Stimulated activated naive CD8-positive, alpha-beta T cell treated with anti-CD3 and anti-CD28 coated beads, Interleukin-15, Interleukin-2, amounts not matched to agents 100 U/mL and 50 U/mL, for 24 hours (primary cell): ENCODE measurements at places on chromosomes 12 and 14.

- DNase-seq: no peak
Measured at GRCh38 chr14:99534333-99534732, 53.1 kb downstream of the CCNK start.

DNA sequence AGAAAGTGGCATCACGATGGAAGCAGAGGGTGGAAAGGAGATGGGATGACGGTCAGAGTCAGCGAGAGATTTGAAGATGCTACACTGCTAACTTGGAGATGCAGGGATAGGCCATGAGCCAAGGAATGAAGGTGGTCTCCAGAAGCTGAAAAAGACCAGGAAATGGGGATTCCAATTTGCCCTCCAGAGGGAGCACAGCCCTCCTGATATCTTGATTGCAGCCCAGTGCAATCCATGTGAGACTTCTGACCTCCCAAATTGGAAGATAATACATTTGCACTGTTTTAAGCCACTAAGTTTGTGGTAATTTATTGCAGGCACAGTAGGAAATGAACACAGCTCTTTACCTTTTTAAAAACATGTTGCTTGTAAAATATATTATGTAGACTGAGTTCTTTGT lies 549.5 kb downstream of the VRK1 start:
- DNase-seq: no peak

DNA sequence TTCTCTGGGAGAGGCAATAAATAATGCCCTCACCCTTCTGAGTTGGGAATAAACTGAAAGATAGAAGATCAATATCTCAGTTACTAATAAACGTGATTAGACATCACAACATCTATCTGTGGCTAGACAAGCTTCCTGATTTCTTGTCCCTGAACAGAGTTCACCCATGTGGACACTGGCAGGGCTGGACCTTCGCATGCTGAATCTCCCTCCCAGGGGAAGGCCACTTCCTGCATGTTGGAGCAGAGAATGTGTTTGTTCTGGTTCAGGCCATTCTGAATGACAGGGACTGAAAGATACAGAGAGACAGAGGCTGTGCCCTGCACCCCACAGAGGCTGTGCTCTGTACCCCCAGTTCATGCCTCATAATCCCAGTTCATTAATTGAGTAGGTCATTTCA lies 132.6 kb downstream of the SLC38A1 start:
- no peak for DNase-seq

DNA sequence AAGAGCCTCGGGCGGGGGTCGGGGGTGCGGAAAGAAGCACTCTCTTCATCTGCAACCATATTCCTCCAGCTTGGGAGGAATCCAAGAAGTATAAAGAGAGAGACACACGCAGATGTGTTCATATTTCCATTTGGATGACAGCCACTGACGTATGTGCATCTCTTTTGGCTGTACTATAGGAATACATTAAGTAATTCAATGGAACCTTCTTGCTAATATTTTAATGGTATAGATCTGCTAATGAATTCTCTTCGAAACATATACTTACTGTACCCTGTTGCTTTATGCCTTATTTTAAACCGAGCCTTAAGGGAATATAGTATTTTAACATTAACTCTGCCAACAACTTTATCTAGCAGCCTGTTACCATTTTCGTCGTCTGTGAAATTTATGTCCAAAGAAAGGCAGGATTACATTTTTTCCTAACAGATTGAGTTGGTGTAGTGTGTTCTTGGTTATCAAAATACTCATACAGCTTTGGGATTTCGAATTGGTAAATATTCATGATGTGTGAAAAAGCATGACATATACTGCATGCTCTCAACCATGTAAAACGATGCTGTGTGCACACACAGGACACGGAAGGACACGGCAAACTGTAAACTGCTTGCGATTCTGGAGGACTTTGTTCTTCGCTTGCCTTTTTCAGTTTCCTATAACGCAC lies 84.5 kb downstream of the CCDC88C start:
- no peak for DNase-seq

DNA sequence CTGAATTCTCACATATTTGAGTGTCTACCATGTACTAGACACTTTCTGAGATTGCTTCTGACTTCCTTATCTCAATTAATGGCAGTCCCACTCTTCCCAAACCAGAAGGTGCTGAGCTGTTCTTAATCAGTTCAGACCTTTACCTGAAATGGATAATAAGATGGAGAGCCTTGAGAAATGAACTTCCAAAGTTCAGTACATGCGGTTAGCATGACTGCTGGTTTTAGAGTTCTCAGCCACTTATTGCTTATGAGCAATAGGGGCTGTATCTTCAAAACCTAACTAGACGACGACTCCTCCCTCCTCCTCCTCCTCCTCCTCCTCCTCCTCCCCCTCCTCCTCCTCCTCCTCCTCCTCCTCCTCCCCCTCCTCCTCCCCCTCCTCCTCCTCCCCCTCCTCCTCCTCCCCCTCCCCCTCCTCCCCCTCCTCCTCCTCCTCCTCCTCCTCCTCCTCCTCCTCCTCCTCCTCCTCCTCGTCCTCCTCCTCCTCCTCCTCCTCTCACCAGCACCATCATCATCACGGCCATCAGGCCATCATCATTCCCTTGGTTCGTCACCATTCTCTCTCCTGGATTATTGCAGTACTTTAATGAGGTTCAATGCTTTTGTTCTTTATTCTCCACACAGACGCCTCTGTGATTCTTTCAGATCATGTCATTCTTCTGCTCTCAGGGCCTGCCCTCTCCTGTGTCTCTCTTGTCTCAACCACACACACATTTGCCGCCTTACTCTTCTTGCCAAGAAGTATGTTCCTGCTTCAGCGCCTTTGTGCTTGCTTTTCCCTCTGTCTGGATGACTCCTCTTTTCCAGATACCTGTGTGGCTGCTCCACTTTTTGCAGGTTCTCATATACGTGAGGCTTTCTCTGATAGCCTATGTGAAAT lies 2.7 kb downstream of the PCNX1 start:
- no peak for DNase-seq

GRCh38 chr12:95633049-95633731 lies 81.9 kb upstream of the USP44 start:
- DNase-seq: no peak

DNA sequence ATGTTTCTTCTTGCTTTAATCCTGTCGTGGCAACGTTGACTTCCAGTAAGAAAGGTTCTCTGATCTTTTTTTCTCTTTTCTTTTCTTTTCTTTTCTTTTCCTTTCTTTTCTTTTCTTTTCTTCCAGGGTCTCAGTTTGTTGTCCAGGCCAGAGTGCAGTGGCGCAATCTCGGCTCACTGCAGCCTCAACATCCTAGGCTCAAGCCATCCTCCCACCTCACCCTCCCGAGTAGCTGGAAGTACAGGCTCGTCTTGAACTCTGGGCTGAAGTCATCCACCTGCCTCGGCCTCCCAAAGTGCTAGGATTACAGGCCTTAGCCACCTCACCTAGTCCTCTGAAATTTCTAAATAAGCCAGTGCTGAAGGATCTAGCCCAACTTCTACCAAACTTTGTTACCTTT lies 1.3 kb upstream of the MAP3K9 start:
- DNase-seq: no peak

GRCh38 chr14:87179936-87180335 lies 813.0 kb downstream of the GALC start:
- DNase-seq: no peak

- no peak for DNase-seq
Measured at GRCh38 chr12:46970636-46971035, 108.8 kb upstream of the PCED1B start.

- DNase-seq: no peak
Measured at GRCh38 chr14:34843011-34843554, 32.1 kb downstream of the BAZ1A start.

- DNase-seq: no peak
Measured at GRCh38 chr12:15937902-15938301, 26.8 kb downstream of the DERA start.

- no peak for DNase-seq
Measured at GRCh38 chr14:92633274-92633616, 115.2 kb downstream of the LGMN start.

DNA sequence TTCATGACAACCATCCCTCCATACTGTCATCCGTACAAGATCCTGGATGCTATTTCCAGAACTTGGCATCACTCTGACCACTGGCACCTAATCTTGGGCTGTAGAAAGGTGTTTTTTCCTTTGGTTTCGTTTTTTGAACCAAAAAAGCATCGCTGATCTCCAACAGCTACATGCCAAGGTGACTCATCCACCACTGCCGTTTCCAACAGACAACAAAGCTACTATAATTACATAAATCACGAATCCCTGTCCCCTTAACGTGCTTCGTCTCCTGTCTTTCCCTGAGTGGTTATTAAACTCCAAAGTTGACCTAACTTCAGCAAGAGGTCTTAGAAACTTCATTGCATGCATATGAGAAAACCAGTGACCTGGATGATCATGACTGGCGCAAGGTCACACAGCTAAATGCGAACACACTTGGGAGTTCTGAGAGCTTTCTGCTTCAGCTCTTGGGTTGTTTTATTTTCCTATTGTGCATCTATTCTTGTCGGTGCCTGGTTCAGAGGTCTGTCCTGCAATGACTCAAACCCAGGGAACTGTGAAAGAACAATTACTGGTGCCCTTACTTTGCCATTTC lies 99.9 kb downstream of the PPM1H start:
- no peak for DNase-seq

GRCh38 chr14:35378425-35379233 lies 25.9 kb downstream of the NFKBIA start:
- DNase-seq: no peak

DNA sequence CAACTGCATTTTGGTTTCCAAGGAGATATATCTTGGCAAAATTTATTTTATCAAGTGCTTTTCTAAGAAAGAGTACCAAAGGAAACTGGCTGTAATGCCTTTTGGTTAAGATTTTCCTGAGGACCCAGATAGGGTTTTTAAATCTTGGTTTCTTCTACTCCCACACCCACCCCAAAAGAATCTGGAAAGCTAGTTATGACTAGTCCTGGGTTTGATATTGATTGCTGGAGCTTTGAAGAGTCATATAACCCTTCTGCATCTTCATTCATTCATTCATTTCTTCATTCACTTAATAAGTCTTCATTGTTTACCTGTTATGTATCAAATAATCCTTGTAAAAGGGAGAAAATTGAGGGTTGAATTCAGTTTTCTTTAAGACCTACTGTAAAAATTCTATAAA lies 425.2 kb downstream of the PCNX1 start:
- no peak for DNase-seq

GRCh38 chr14:74262076-74262475 lies 22.8 kb downstream of the VSX2 start:
- DNase-seq: no peak

DNA sequence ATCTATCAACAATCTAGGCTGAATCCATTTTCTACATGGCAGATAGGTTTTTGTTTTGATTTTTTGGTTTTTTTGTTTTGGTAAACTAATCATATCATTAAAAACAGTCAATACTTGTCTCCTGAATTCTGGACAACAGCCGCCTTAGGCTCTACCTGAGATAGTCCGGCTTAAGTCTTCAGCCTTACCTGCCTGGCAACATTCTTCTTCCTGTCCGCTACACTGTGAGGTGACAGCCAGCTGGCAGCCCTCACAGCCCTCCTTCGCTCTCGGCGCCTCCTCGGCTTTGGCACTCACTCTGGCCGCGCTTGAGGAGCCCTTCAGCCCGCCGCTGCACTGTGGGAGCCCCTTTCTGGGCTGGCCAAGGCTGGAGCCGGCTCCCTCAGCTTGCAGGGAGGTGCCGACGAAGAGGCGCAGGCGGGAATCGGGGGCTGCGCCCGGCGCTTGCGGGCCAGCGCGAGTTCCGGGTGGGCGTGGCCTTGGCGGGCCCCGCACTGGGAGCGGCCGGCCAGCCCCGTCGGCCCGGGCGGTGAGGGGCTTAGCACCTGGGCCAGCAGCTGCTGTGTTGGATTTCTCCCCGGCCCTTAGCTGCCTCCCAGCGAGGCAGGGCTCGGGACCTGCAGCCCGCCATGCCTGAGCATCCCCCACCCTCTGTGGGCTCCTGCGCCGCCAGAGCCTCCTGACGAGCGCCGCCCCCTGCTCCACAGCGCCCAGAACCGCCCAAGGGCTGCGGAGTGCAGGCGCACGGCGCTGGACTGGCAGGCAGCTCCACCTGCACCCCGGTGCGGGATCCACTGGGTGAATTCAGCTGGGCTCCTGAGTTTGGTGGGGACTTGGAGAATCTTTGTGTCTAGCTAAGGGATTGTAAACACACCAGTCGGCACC lies 49.0 kb downstream of the MDGA2 start:
- DNase-seq: no peak

DNA sequence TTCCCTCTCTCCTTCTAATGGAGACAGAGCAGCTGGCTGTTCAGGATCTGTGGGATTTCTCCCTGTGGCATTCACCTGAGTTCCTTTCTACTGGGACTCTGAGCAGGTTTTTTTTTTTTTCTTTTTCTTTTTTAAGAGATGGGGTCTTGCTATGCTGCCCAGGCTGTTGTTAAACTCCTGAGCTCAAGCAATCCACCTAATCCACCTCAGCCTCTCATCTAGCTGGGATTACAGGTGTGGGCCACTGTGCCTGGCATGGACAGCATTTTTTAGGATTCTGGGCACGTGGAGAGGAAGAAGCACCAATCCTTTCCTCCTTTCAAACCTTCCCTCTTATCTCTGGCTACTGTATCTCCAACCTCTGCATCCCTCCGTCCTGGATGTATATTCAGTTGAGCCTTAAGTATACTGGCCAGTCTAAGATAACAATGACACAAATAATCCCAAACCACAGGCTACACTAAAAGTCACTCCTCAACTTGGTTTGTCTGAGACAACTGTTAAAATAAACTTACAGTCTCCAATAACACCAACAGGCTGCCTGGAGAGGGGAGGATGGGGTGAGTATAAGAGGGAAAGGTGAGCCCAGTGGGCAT lies 16.4 kb upstream of the CELA1 start:
- DNase-seq: no peak

GRCh38 chr14:31543969-31544799 lies 17.0 kb upstream of the NUBPL start:
- DNase-seq: no peak

- DNase-seq: no peak
Measured at GRCh38 chr12:51390457-51390856, 749 bp downstream of the GALNT6 start.

DNA sequence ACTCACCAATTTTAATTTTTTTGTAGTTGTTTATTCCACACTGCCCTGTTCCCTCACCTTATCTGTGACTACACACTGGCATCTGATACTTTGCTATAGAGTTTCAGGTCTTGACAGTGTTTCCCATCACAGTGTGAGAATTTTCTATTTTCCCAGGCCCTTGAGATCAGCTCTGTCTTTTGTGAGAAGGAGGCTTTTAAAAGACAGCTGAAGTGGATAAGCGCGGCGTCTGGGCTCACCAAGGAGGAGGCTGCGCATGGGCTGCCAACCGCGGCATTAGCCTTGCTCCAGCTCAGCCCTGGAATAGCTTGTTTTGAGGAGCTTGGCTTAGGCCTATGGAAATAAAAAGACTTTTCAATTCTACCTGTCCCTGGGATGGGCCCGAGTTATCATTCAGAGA lies 181.3 kb downstream of the RMST start:
- no peak for DNase-seq

- no peak for DNase-seq
Measured at GRCh38 chr12:65946821-65947220, 122.5 kb downstream of the HMGA2 start.
